ENCODE measurements at places on chromosomes 7 and 10.
A peak's percentile ranks its signal among the peaks of the same experiment; 100 is the strongest.

- no peaks in the 10 kb centered on the region for H3K4me1 ChIP-seq
- no peak overlapping the region for H3K4me3 ChIP-seq
- peaks cover 34% of the 10 kb centered on the region for H3K36me3 ChIP-seq
- no peak for DNase-seq
- no peaks in the 10 kb centered on the region for H3K27me3 ChIP-seq
Observed at GRCh38 chr10:94315024-94315451, 47.7 kb downstream of the NOC3L start.

- H3K4me1 ChIP-seq: no peaks in the 10 kb centered on the region
- no peaks in the 10 kb centered on the region for H3K27me3 ChIP-seq
- no peak for DNase-seq
- no peak overlapping the region for H3K4me3 ChIP-seq
- H3K27ac ChIP-seq: no peak overlapping the region
Observed at GRCh38 chr10:118799777-118800176, 45.0 kb upstream of the CACUL1 start.

DNA sequence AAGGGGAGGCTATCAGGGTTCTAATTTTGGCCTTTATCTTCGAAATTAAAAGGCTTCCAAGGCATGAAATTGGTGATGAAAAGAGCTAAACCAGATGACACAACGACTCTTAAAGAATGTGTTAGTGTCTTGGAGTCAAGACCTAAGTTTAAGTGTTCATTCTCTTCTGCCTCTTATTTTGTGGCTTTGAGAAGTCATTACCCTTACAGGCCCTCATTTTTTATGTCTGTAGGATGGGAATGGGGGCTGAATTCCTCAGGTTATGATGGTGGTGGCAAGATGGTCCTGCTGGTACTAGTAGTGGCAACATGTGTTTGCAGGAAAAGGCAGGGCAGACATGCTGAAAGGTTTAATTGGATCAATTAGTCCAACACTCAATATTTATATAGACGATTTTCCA is 15.4 kb downstream of the TAS2R60 start:
- no peaks in the 10 kb centered on the region for H3K36me3 ChIP-seq
- no peak overlapping the region for H3K27ac ChIP-seq
- no peaks in the 10 kb centered on the region for H3K27me3 ChIP-seq

DNA sequence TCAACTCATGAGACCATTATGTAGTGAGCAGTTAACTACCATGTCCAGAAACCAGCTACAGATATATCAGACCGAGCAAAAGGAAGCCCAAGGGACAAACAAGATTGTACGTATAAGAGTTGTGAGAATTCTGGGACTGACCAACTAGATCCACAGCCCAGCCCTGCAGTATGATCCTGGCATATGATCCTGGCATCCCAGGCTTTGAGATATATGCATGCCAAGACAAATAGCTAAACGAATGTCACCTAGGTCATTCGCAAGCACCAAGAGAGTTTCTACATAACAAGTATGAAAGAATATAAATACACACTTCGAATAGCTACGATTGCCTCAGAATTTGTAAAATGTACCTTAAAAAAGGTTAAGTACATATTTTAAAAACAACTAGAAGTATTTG is 56.4 kb upstream of the PMPCB start:
- no peaks in the 10 kb centered on the region for H3K27me3 ChIP-seq
- no peak overlapping the region for H3K4me3 ChIP-seq
- no peak for DNase-seq

DNA sequence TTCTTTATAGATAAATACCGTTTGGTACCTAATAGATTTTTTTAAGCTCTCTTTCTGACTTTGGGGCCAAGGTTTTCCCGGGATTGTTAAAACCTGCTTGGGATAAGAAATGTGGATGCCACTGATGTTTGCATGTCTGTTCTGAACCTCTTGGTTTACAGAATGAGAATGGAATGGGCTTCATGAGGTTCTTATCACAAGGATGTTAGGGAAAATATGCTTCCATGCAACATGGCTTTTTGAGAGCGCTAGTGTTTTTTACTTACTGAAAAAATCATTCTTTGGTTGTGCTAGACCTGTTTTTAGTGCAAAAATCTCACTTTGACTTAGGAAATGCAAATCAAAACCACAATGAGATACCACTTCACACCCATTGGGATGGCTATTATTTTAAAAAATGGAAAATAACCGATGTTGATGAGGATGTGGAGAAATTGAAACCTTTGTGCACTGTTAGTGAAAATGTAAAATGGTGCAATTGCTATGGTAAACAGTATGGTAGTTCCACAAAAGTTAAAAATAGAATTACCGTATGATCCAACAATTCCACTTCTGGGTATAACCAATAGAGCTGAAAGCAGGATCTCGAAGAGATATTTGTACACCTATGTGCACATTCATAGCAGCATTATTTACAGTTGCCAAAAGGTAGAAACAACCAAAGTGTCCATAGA is 38.9 kb downstream of the TSPAN14 start:
- H3K27me3 ChIP-seq: no peaks in the 10 kb centered on the region
- peak overlapping the region; percentile 47 for H3K27ac ChIP-seq
- no peak overlapping the region for H3K4me3 ChIP-seq

DNA sequence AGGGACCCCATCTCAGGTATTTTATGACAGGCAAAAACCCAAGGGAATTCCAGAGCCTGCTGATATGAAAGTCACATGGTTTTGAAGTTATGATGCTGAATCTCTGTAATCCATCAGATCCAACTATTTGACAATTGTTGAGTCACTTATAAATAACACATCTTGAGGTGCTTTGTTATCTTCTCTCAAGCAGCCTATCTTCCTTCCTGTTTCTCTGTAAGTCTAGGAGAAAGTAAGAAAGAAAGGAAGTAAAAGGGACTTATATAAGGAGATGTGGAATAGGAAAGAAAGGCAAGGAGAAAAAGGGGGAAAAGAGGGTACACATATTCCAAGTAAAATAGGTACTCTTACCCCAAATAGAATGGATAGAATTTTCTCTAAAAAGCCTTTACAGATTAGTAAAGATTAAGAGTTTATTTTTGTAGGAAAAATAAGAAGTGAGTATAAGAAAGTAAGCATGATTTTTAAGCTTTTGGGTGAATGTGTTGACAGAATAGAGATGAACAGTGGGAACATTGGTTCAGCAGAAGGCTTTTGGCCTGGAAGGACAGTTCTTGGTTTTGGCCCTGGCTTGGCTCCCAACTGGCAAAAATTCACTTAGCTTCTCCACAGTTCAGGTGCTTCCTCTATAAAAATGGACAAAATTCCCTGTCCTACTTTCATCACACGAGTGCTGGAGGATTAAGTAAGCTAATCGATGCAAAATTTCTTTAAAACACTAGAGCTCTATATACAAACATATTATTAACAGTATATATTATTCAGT is 39.6 kb upstream of the ANK3 start:
- no peak for DNase-seq
- peaks cover 9% of the 10 kb centered on the region for H3K4me1 ChIP-seq
- no peaks in the 10 kb centered on the region for H3K27me3 ChIP-seq
- H3K4me3 ChIP-seq: no peak overlapping the region
- no peaks in the 10 kb centered on the region for H3K36me3 ChIP-seq
- no peak overlapping the region for H3K27ac ChIP-seq

- peak overlapping the region; percentile 40 for H3K27ac ChIP-seq
- peak overlapping the region; percentile 64 for H3K4me3 ChIP-seq
- H3K27me3 ChIP-seq: no peaks in the 10 kb centered on the region
- H3K4me1 ChIP-seq: peaks cover 4% of the 10 kb centered on the region
- no peak for DNase-seq
Observed at GRCh38 chr7:33109758-33110238, 594 bp upstream of the RP9 start.
